ENCODE measurements at places on chromosomes 3 and 15. TPM values are rescaled to one million over a fixed set of nuclear protein-coding genes. Genes with fewer than 3 reads are reported as not detected.
A peak's percentile ranks its signal among the peaks of the same experiment; 100 is the strongest.

GRCh38 chr3:187024536-187025226 is 94.4 kb downstream of the ST6GAL1 start:
- peaks cover 43% of the 10 kb centered on the region for H3K36me3 ChIP-seq
- DNase-seq: no peak
- no peaks in the 10 kb centered on the region for H3K27me3 ChIP-seq
- H3K27ac ChIP-seq: peak overlapping the region; percentile 88
- H3K4me3 ChIP-seq: peak overlapping the region; percentile 73

Gene SCAANT1
- not detected for total RNA-seq

DNA sequence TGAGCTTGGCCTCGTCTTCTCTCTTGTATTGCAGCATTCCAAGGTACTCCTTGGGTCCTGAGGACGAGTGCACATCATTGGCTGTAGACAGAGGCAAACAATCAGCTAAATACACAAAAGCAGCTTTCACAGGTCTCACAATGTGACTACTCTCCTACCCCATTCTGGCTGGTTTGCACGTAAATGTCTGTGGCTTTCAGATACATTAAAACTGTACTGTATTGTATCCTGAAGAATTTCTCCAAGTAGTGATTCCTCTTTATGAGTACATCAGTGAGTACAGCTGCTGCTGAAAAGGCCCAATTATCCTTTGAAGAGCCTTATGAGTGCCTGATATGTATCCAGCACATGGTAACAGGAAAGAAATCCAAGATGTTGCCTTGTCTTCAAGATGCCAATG is 22.0 kb upstream of the GNB5 start:
- H3K4me3 ChIP-seq: no peak overlapping the region
- DNase-seq: no peak
- peaks cover 1% of the 10 kb centered on the region for H3K4me1 ChIP-seq
- H3K36me3 ChIP-seq: no peaks in the 10 kb centered on the region
- H3K27ac ChIP-seq: no peak overlapping the region

GRCh38 chr3:140931801-140932200 is 9.8 kb upstream of the SLC25A36 start:
- H3K4me1 ChIP-seq: no peaks in the 10 kb centered on the region
- H3K27ac ChIP-seq: no peak overlapping the region
- no peak overlapping the region for H3K4me3 ChIP-seq
- DNase-seq: no peak

Gene GRK7
- total RNA-seq: not detected

DNA sequence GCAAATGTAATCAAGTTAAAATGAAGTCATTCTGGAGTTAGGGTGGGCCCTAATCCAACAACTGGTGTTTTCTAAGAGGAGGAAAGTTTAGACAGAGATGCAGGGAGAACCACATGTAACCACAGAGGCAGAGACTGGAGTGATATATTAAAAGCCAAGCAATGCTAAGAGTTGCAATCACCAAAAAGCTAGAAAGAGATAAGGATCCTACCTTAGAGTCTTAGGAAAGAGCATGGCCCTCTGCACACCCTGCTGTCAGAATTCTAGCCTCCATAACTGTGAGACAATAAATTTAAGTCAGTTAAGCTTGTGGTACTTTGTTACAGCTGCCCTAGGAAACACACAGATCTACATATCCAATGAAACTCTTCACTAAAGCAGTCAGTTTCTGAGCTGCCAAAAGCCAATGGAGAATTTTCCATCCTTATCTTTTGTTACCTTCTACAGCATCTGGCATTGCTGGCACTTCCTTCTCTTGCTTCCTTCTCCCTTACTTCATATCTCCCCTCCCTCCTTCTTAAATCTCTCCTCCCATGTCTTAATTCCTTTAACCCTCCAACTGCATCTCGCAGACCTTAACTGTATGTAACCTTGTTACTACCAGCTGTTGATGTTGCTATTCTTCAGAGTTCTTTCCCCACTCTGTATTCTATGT is 11.2 kb downstream of the DCBLD2 start:
- no peak for DNase-seq
- no peak overlapping the region for H3K27ac ChIP-seq
- H3K4me1 ChIP-seq: no peaks in the 10 kb centered on the region
- no peaks in the 10 kb centered on the region for H3K36me3 ChIP-seq
- peaks cover 3% of the 10 kb centered on the region for H3K27me3 ChIP-seq

Gene OIP5
- total RNA-seq: 15.2 TPM

DNA sequence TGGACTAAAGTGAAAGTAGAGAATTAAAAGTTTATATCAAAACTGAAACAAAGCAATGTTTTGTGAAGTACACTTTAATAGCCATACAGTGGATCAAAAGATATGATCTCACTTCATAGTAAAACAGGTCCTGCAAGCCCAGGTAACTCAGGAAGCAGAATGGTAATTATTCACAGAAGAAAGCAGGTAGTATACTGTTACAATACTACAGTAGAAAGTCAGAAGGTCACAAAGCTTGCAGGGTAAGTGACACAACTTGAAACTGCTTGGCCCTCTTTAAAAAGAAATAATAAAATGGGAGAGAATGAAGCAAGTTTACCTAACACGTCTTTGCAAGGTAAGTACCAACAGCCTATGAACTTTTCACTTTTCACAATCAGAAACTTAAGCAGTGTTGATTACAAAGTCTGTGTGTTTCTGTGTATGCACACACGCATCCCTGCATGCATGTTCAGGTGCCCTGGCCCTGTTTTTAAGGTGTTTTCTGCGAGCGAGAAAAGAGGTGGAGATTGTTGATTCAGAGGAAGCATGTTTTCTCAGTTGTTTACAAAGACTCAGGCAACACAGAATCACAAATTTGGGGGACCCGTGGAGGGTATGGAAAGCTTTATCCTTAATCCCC is at the start of gene NAALADL2:
Gene NAALADL2, plus strand, starts transcription at position 221 of the 622 bp plus-strand sequence.
- no peaks in the 10 kb centered on the region for H3K4me1 ChIP-seq
- no peaks in the 10 kb centered on the region for H3K36me3 ChIP-seq
- H3K27me3 ChIP-seq: no peaks in the 10 kb centered on the region

DNA sequence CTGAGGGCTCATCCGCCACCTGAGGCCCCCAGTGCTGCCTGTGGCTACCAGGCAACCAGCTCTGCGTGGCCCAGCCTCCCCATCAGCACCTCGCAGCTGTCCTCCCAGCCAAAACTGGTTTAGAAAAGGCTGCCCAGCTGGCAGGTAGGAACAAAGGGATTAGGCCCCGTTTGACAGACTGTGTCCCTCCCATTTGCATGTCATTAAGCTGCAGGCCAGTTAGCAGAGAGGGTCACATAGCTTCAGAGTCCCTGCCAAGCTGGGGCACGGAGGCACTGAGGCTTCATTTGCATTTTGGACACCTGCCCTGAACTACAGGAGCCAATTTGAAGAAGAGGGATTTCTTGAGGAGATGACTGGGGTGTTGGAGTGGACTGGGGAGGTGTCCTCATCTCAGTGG is 177.9 kb downstream of the TLE3 start:
- H3K4me3 ChIP-seq: no peak overlapping the region
- no peak for DNase-seq
- peaks cover 3% of the 10 kb centered on the region for H3K36me3 ChIP-seq
- no peak overlapping the region for H3K27ac ChIP-seq
- peaks cover 14% of the 10 kb centered on the region for H3K27me3 ChIP-seq

- H3K4me3 ChIP-seq: peak overlapping the region; percentile 98
- peaks cover 18% of the 10 kb centered on the region for H3K27me3 ChIP-seq
- H3K36me3 ChIP-seq: peaks cover 18% of the 10 kb centered on the region
- no peak for DNase-seq
- no peak overlapping the region for H3K27ac ChIP-seq
These were observed 991 bp upstream of the HIGD1A start for GRCh38 chr3:42805141-42805821.

- no peak overlapping the region for H3K27ac ChIP-seq
- peaks cover 7% of the 10 kb centered on the region for H3K27me3 ChIP-seq
- H3K36me3 ChIP-seq: no peaks in the 10 kb centered on the region
- DNase-seq: no peak
- H3K4me1 ChIP-seq: no peaks in the 10 kb centered on the region
- no peak overlapping the region for H3K4me3 ChIP-seq
These were observed 34.0 kb downstream of the LYZL4 start for GRCh38 chr3:42376344-42376798.

Gene NR2E3
- not detected for total RNA-seq

- H3K27ac ChIP-seq: no peak overlapping the region
- DNase-seq: no peak
- H3K27me3 ChIP-seq: no peaks in the 10 kb centered on the region
- H3K4me3 ChIP-seq: no peak overlapping the region
- H3K4me1 ChIP-seq: no peaks in the 10 kb centered on the region
- peaks cover 6% of the 10 kb centered on the region for H3K36me3 ChIP-seq
These were observed 18.6 kb downstream of the KBTBD13 start for GRCh38 chr15:65095011-65095746.

GRCh38 chr3:48433472-48434118 is 3.7 kb upstream of the PLXNB1 start:
- H3K4me3 ChIP-seq: no peak overlapping the region
- DNase-seq: no peak
- H3K27ac ChIP-seq: no peak overlapping the region
- peaks cover 28% of the 10 kb centered on the region for H3K36me3 ChIP-seq
- peaks cover 34% of the 10 kb centered on the region for H3K4me1 ChIP-seq
- H3K27me3 ChIP-seq: no peaks in the 10 kb centered on the region

- no peaks in the 10 kb centered on the region for H3K36me3 ChIP-seq
- DNase-seq: no peak
- no peaks in the 10 kb centered on the region for H3K27me3 ChIP-seq
- no peaks in the 10 kb centered on the region for H3K4me1 ChIP-seq
- H3K27ac ChIP-seq: no peak overlapping the region
These were observed 222.1 kb downstream of the LRTM1 start for GRCh38 chr3:54705730-54706129.

DNA sequence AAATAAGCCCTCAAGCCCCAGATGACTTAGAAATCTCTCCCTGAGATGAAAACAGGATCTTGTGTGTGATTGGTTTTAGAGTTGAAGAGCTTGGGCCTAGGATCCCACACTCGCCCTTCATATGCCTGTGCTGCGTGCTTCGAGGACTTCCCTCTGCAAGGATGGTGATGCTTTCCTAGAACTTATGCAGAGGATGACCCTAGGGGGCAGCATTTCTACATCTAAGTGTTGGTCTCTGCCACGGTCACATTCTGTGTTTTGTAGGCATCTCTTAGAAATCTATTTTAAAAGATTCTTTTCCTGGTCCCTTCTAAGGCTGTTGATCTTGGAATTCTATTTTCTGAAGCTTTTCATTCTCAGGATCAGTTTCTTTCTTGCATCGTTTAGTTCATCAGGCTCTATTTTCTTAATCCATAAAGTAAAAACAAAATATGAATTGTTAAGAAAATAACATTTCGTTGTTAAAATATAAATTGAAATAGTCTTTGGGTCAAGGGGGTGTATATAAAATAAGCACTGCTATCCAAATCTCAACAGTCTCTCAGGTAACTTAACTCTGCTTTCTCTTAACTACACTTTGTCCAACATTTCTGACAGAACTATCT is 45.7 kb downstream of the WDR76 start:
- H3K36me3 ChIP-seq: peaks cover 55% of the 10 kb centered on the region
- no peaks in the 10 kb centered on the region for H3K27me3 ChIP-seq
- H3K4me3 ChIP-seq: no peak overlapping the region
- no peak for DNase-seq

Gene SCN11A
- total RNA-seq: not detected

GRCh38 chr3:110677506-110677905 is 394.1 kb upstream of the NECTIN3 start:
- H3K36me3 ChIP-seq: no peaks in the 10 kb centered on the region
- DNase-seq: no peak
- no peak overlapping the region for H3K4me3 ChIP-seq
- no peak overlapping the region for H3K27ac ChIP-seq
- no peaks in the 10 kb centered on the region for H3K4me1 ChIP-seq

Gene MKRN3
- total RNA-seq: 5.0 TPM

Gene NOX5
- total RNA-seq: not detected

GRCh38 chr3:54822206-54822605 is 105.7 kb downstream of the LRTM1 start:
- no peaks in the 10 kb centered on the region for H3K36me3 ChIP-seq
- DNase-seq: no peak
- H3K27ac ChIP-seq: no peak overlapping the region
- no peak overlapping the region for H3K4me3 ChIP-seq
- H3K27me3 ChIP-seq: no peaks in the 10 kb centered on the region

DNA sequence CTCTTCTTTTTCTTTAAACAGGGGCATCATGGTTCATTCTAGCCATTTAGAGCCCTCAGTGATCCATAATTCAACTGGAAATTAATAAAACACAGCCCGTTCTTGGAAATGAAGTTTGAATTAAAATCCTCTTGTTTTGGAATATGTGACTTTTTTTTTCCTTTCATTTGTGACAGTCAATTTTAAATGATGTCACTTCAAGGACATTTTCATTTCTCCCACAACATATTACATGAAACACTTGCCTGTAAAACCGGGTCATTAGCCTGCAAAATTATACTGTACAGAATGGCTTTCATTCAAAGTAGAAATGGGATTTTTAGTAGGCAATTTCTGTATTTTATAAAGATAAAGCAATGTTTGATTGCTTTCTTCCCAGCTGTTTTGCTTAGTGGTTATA is 789 bp upstream of the SEMA6D start:
- H3K27ac ChIP-seq: no peak overlapping the region
- H3K4me3 ChIP-seq: no peak overlapping the region
- peaks cover 2% of the 10 kb centered on the region for H3K4me1 ChIP-seq
- no peaks in the 10 kb centered on the region for H3K36me3 ChIP-seq
- DNase-seq: no peak

DNA sequence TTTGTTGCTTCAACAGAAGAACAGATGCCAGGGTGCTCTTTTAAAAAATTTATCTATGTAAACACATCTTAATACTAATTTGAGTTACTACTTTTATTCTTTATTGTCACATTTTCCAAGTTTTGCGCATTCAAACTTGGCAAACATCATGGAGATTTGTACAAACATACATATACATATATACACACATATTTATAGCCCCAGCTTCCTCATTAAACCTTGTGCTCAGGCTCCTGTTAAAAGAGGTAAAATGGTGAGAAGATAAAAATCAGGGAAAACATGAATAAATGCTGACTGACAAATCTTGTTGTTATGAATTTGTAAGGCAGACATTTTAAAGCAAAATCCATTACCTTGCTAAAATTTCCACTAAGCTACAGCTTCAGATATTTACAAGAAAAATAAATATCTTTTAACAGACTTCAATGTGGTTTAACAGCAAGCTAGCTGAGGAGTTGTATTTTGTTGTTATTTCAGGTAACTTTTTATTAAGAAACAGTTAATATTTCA is 27.1 kb downstream of the CDV3 start:
- H3K36me3 ChIP-seq: peaks cover 51% of the 10 kb centered on the region
- H3K4me1 ChIP-seq: peaks cover 8% of the 10 kb centered on the region
- no peak overlapping the region for H3K27ac ChIP-seq
- DNase-seq: no peak
- H3K4me3 ChIP-seq: no peak overlapping the region

DNA sequence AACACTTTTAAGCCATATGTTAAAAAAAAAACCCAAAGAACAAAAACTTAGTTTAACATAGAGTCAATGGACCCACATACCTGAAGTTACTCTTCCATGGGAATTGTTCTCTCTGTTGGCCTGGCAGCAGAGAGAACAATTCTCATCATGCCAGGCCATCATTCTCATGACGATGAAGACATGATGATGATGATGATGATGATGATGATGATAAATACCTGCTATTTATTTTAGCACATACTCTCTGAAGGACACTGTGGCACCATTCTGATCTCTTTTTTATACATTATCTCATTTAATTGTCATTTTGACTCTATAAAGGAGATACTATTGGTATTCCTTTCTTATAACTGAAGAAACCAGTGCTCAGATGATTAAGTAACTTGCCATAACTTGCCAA is 366.9 kb downstream of the MFSD1 start:
- no peaks in the 10 kb centered on the region for H3K4me1 ChIP-seq
- H3K4me3 ChIP-seq: no peak overlapping the region
- H3K36me3 ChIP-seq: no peaks in the 10 kb centered on the region
- H3K27ac ChIP-seq: no peak overlapping the region
- no peaks in the 10 kb centered on the region for H3K27me3 ChIP-seq

Gene MYZAP
- not detected for total RNA-seq

Data from activated CD4-positive, alpha-beta memory T cell treated with anti-CD3 and anti-CD28 coated beads, Interleukin-2, amount 10 ng/mL, durations not matched to agents 7 days and 5 days (primary cell).